Esophagus (tissue), 2 donors: ENCODE measurements at places on chromosomes 5 and 9. TPM values are rescaled to one million over a fixed set of nuclear protein-coding genes. Genes with fewer than 3 reads are reported as not detected.

Gene KIF4B
- polyA plus RNA-seq, result not detected

Gene KCNV2
- not detected for polyA plus RNA-seq

Gene CCL28
- 2.2 TPM for polyA plus RNA-seq

Gene TNIP1
- 140 TPM for polyA plus RNA-seq

Gene MRPS2
- 40.8 TPM for polyA plus RNA-seq

Gene CXXC5
- 21.9 TPM for polyA plus RNA-seq

Gene SURF6
- 17.0 TPM for polyA plus RNA-seq

Gene TRIM41
- 14.2 TPM for polyA plus RNA-seq

Gene CDC20B
- polyA plus RNA-seq, result not detected

Gene SVEP1
- polyA plus RNA-seq, result 0.18 TPM

Gene C5orf15
- 8.3 TPM for polyA plus RNA-seq

Gene SPAG8
- polyA plus RNA-seq, result 0.57 TPM

Gene CCL19
- 2.2 TPM for polyA plus RNA-seq

Gene ARHGEF39
- 4.0 TPM for polyA plus RNA-seq

Gene OR13C4
- polyA plus RNA-seq, result not detected

Gene DBH
- not detected for polyA plus RNA-seq

Gene PCDHB11
- polyA plus RNA-seq, result 0.16 TPM

Gene PCAT7
- 0.01 TPM for polyA plus RNA-seq

Gene FUT7
- polyA plus RNA-seq, result 0.39 TPM

Gene NME5
- polyA plus RNA-seq, result 0.39 TPM

Gene SPATA31A3
- polyA plus RNA-seq, result not detected
